ENCODE measurements at places on chromosomes 12 and 14.
A peak's percentile ranks its signal among the peaks of the same experiment; 100 is the strongest.

DNA sequence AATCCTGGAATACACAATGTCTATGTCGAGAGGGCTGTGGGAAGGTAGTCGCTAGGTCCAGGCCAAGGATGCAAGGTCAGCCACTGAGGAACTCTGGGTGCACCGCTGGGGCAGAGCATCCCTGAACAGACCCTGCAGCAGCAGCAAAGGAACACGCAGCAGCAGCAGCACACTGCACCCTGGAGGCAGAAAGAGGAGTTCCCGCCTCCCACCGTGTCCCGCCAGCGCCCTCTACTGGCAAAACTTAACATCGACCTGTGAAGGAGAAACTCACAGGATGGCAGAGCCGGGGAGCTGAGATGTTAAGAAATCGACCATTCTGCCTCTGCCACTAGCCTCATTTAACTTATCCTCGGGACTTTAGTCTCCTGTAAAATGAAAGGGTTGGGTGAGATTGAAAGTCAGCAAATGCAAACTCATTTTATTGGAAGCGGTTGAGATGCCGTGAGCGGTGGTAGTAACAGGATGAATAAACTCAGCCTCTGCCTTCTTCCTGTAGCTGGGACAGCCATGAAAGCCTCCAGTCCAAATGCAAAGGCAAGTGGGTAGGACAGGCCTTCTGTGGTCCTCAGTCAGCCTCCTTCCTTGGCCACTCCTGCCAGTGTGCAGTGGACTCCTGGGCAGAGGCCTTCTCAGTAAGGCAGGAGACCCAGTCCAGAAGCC is 45.6 kb downstream of the STAB2 start:
- peak; percentile 1 for DNase-seq

- no peak for DNase-seq
Measured at GRCh38 chr12:101939306-101939705, 61.9 kb downstream of the DRAM1 start.

DNA sequence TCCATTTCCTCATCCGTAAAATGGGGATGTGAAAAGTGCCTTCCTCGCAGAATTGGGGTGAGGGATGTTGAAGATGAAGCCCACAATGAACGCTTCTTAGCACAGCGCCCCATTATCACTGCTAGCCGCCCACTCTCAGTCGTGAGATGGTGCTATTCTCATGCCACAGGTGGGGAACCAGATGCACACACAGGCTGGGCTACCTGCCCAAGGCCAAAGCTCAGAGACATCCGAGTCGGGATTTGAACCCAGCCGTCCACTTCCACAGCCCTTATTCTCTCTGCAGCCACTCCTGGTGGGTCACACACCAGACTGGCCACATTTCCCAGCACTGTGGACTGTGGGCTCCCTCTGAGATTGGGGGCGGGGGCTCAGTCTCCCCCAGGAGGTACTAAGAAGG is 55.8 kb downstream of the BCL11B start:
- DNase-seq, result no peak

DNA sequence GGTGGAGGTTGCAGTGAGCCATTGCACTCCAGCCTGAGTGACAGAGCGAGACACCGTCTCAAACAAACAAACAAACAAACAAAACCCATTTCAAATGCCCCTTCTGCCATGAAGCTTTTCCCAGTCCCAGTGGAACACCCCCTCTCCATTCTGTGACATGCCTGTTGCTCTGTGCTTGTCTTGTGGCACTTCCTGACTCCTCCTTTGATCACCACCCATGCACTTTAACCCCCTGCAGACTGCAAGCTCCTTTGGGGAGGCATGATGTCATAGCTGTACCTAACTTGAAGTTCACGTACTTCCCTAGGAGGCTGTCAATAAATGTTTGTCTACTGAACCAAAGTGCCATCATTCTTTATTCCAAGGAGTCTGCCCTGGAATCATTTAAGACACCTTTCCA is 64.7 kb downstream of the TMCC3 start:
- DNase-seq, result no peak

DNA sequence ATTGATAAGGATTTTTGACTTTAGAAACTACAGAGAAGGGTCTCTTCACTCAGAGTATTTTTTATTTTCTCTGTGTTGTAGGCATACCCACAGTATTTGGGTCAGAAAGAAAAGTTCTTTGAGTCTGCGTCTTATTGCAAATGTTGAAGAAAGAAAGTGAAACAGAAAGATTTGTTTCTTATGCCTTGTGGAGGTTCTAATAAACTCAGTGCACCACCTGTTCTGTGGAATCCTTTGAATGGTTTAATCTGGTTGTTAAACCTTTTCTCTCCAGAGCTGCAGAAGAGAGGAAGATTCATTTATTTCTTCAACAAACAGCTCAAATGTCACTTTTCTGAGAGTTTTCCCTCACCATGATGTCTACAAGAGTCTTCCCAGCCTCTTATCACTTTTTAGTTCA is 146.6 kb upstream of the PLEKHG7 start:
- DNase-seq, result no peak

DNA sequence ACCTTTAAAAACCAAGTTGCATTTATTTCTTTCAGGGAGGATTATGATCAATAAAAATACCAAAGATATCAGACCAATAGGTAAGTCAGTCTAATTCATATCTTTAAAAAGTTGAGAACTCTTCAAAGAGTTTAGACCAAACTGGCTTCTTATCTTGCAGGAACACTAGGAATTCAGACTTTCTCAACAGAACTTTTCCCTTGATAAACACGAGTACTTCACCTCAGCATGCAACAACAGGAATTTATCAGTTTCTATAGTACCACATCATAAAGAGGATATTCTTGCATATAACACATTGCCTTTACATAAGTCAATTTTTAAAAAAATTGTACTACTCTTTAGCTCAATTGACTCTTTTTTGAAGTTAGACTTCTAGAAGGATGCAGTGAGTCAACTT is 68.2 kb downstream of the DNAI7 start:
- DNase-seq, result no peak

GRCh38 chr14:55731881-55732498 is 152.0 kb downstream of the KTN1 start:
- no peak for DNase-seq

- no peak for DNase-seq
Measured at GRCh38 chr12:111850526-111850925, 8.5 kb downstream of the MAPKAPK5 start.

- no peak for DNase-seq
Measured at GRCh38 chr12:69698769-69699540, at the start of gene BEST3. TSS of gene BEST3 (minus strand) at chr12:69699303. CDS start at chr12:69697798, 1,505 bp downstream.

- DNase-seq, result no peak
Measured at GRCh38 chr12:50637870-50638481, 125.9 kb upstream of the ATF1 start.

DNA sequence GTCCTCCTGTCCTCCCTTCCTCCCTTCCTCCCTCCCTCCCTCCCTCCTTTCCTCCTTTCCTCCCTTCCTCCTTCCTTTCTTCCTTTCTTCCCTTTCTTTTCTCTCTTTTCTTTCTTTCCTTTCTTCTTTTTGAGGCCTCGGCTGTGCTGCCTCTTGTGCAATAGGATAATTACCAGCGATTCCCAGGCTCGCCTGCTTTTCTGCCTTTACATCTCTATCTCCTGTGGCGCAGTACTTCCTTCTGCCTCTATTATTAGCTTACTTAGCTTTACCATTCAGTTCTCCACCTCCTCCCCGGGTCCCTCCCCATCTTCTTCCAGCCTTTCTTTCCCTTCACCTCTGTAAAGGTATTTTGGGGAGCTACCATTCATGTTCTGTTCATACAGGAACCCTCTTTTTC is 19.9 kb downstream of the ETV6 start:
- DNase-seq, result no peak

GRCh38 chr14:55109836-55110235 is 19.2 kb upstream of the LGALS3 start:
- no peak for DNase-seq

DNA sequence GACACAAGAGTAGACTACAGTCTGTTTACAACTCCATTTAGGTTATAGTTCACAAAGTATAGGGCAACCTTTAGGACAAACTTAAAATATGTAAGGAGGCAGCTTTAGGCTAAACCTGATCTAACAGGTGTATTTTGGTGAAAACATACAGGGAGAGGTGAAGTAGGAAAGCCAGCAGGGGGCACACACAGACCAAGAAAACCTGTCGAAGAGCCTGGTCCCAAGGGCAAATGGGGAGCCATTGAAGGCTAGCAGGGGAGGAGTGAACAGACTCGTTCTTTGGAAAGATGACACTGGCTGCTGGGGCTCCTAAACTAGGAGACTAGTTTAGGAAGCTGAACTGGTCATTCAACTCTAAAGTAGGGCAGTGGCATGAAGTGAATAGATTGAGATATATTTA is 138.8 kb upstream of the WSCD2 start:
- DNase-seq, result no peak

DNA sequence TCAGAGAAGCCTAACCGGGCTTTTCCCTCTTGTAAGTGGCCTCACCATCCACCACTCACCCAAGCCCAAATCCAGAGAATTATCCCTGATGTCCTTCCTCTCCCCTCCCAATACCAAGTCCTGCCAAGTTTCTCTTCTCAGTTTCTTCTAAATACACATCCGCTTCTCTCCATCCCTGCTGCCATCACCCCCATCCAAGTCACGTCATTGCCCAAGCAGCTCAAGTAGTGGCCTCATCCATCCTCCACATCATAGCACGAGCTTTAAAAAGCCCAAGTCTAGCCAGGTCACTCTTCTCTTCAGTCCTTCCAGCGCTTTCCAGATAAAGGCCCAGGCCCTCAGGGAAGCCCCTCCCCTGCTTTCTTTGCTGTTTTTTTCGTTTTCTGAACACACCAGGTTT is 25.4 kb downstream of the IL31 start:
- no peak for DNase-seq

GRCh38 chr12:72748971-72749370 is 476.8 kb downstream of the TRHDE start:
- DNase-seq, result no peak

- no peak for DNase-seq
Measured at GRCh38 chr12:49339464-49339861, 2.5 kb upstream of the C1QL4 start.

DNA sequence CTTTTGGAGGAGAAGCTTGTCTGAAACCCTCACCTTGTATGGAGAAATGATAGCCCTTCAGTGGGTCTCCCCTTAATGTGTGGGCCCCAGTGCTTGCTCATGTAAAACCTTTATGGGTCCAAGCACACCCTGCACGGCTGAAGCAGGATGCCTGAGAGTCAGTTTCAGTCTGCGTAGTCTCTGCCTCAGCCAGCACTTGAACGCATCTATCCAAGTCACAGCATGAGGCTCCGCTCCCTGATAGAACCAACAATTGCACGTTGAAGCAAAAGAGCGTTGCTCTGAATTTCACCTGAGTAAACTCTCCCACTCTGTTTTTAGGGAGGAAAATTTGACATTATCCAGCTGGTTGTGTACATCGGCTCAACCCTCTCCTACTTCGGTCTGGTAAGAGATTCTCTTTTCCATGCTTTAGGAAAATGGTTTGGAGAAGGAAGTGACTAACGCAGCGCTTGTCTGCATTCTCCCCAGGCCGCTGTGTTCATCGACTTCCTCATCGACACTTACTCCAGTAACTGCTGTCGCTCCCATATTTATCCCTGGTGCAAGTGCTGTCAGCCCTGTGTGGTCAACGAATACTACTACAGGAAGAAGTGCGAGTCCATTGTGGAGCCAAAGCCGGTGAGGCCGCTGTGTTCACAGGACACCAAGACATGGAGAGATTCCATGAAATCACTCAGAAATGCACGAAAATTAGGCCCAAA is 33.0 kb upstream of the P2RX4 start:
- DNase-seq, result no peak

- DNase-seq, result no peak
Measured at GRCh38 chr12:23921099-23921856, 28.2 kb downstream of the SOX5 start.
